Placental pericyte (primary cell): ENCODE measurements at places on chromosomes 7 and 10. TPM values are rescaled to one million over a fixed set of nuclear protein-coding genes. Genes with fewer than 3 reads are reported as not detected.

Gene DMBT1
- total RNA-seq, result not detected in 2 replicates

Gene CDC123
- total RNA-seq, result 113 and 119 TPM in 2 replicates

Gene HOXA7
- 0.44 and 1.0 TPM in 2 replicates for total RNA-seq

Gene CELF2
- 2.7 and 11.6 TPM in 2 replicates for total RNA-seq

Gene NYAP1
- 0.72 and 1.8 TPM in 2 replicates for total RNA-seq

Gene TMEM176A
- total RNA-seq, result not detected in 2 replicates

Gene TAF3
- 2.6 and 3.1 TPM in 2 replicates for total RNA-seq

Gene IDI1
- 74.0 and 114 TPM in 2 replicates for total RNA-seq

Gene ZPBP
- not detected in 2 replicates for total RNA-seq

Gene CLEC5A
- not detected in 2 replicates for total RNA-seq

Gene LIPN
- not detected in 2 replicates for total RNA-seq

Gene SPACDR
- 0.72 and 0.88 TPM in 2 replicates for total RNA-seq

Gene MMRN2
- 0.88 and 2.0 TPM in 2 replicates for total RNA-seq
